ENCODE measurements at places on chromosomes 3 and 15.

GRCh38 chr3:15794303-15794771 lies 3.4 kb downstream of the ANKRD28 start:
- DNase-seq = no peak

DNA sequence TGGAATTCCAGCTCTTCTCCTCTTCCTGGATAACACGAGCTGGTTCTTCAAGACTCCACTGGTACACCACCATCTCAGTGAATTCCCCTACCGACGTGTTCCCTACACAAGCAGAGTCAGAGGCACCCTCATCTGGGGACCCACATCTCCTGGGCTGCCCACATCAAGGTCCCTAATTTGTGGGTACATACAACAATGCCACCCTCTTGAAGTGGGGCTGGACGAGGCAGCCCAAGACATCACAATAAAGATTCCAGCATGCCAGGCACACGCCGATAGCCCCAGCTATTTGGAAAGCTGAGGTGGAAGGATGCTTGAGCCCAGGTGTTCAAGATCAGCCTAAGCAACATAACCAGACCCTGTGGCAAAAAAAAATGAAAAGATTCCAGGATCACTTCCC lies 221.2 kb upstream of the LINGO1 start:
- no peak for DNase-seq

GRCh38 chr15:78614021-78614420 lies 6.8 kb downstream of the CHRNA3 start:
- DNase-seq = no peak

GRCh38 chr3:73855813-73856212 lies 231.1 kb upstream of the PDZRN3 start:
- no peak for DNase-seq

DNA sequence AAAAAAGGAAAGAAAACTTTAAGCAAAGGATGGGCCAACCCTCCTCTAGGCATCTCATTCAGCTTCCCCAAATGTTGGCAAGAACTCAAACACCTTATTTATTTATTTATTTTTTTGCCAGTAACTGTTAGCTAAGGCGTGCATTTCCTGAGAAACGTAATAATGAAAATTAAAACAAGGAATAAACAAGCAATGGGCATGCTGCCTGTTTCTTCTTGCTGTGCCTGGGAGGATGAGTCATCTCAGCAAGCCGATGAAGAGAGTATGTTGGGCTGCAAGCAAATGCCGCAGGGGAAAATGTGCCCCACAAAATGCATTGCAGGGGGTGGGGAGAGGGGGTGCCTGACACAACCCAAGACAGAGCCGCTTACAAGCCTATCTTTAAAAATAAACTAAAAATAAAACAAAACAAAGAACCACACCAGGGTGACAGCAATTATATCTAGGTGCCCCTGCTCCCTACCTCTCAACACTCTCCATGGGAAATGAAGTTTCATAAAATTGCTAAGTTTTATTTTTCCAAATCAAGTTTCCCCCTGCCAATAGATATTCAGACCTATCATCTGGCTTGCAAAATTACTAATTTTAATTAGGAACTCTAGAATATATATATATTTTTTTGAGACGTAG lies 40.3 kb downstream of the EIF4E3 start:
- DNase-seq = no peak

Data from LoVo (cell line).